ENCODE measurements at places on chromosomes 12 and 14.

- H3K4me3 ChIP-seq: no peak overlapping the region
- H3K27me3 ChIP-seq: no peaks in the 10 kb centered on the region
- no peaks in the 10 kb centered on the region for H3K36me3 ChIP-seq
- no peak for DNase-seq
- peaks cover 5% of the 10 kb centered on the region for H3K4me1 ChIP-seq
- H3K27ac ChIP-seq: no peak overlapping the region
Observed at GRCh38 chr12:24839268-24839791, 109.6 kb downstream of the BCAT1 start.

- no peaks in the 10 kb centered on the region for H3K36me3 ChIP-seq
- H3K27ac ChIP-seq: no peak overlapping the region
- no peaks in the 10 kb centered on the region for H3K4me1 ChIP-seq
- H3K4me3 ChIP-seq: no peak overlapping the region
Observed at GRCh38 chr14:88095791-88096190, 90.9 kb downstream of the GPR65 start.

GRCh38 chr12:74945771-74946198, 263.9 kb downstream of the KCNC2 start:
- H3K27me3 ChIP-seq: no peaks in the 10 kb centered on the region
- H3K4me1 ChIP-seq: peaks cover 9% of the 10 kb centered on the region
- no peak overlapping the region for H3K4me3 ChIP-seq
- no peak overlapping the region for H3K27ac ChIP-seq
- DNase-seq: no peak

- H3K27me3 ChIP-seq: no peaks in the 10 kb centered on the region
- H3K4me1 ChIP-seq: no peaks in the 10 kb centered on the region
- no peaks in the 10 kb centered on the region for H3K36me3 ChIP-seq
- H3K27ac ChIP-seq: no peak overlapping the region
- DNase-seq: no peak
- H3K4me3 ChIP-seq: no peak overlapping the region
Observed at GRCh38 chr14:60532442-60532841, 23.5 kb downstream of the SIX6 start.

DNA sequence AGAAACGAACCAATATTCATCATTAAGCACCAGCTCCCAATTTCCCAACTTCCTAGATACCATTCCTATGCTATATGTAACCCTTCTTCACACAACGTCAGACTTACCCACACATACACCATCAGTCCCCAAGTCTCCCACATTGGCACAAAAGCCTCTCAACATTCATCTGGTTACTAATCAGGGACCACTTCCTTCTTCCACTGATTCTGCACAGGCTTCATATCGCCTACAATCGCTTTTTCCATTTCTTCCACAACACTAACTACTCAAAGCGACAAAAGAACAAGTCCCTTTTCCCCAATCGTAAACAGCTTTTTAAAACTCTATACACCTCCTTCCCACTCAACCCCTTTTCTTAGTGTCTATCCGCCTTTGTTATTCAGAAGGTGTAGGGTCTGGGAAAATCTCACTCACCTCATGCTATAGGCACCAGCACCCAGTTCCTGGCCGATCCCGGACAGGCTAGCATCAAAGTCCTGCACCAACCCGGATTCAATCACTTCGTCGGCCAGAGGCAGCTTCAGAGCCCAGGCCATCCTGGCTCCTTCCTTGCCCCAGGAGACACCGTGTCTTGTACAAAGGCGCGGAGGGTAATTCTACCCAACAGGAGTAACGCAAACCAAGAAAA, 936 bp downstream of the TFCP2 start:
- peak overlapping the region; percentile 79 for H3K4me3 ChIP-seq
- no peaks in the 10 kb centered on the region for H3K36me3 ChIP-seq
- no peaks in the 10 kb centered on the region for H3K27me3 ChIP-seq
- H3K27ac ChIP-seq: peak overlapping the region; percentile 91
- no peak for DNase-seq

DNA sequence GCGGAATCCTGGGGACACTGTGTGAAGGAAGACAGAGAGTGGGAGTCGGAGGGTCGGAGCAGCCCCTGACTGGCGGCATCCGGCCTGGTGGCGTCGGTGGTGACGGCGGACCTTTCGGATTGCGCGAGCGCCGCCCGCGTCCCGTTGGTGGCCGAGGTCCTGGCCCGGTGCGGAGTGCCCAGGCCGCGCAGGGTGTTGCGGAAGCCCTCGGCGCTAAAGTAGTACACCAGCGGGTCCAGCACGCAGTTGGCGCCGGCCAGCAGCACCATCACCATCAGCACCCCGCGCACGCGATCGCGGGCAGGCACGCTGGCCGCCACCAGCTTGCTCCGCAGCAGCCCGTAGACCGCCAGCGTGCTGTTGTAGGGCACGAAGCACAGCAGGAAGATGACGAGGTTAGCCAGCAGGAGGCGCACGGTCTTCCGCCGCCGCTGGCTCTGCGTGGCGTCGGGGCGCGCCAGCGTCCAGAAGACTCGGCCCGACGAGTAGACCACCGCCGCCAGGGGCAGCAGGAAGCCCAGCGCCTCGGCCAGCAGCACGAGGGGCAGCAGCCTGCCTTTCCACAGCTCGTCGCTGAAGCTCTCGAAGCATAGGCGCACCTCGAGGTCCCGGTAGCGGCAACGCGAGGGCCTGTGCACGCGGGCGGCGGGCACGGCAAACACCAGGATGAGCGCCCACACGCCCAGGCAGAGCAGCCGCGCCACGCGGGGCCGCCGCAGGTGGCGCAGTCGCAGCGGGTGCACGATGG, 13.1 kb upstream of the CHD4 start:
- no peaks in the 10 kb centered on the region for H3K27me3 ChIP-seq
- H3K36me3 ChIP-seq: peaks cover 14% of the 10 kb centered on the region
- H3K4me1 ChIP-seq: peaks cover 20% of the 10 kb centered on the region
- no peak overlapping the region for H3K4me3 ChIP-seq

DNA sequence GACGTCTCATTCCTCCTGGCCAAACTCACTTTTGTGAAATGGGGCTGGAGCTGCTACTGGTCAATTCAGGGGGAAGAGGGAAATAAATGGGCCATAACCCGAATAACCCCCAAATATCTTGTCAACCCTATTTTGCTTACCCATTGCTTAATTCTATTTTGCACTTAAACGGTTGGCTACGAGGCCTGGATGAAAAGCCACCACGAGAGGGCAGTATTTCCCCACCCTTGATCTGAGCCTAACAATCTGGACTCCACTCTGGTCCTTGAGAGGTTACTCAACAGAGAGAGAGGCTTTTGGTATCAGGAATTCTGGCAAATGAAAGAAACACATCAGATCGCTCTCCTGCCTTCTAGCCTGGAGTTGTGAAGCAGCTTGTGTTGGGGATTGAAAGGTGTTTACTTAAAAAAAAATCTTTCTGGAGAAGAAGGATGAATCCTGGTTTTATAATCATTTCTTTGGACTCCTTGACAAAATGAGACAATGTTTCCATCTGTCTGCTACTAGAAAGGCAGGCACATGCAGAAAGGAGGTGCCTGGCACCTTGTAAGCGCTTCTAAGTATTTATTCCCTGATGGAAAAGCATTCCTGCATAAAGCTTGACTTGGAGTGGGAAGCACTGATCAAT, 22.4 kb upstream of the FBXO21 start:
- peak; percentile 38 for DNase-seq
- no peak overlapping the region for H3K4me3 ChIP-seq
- H3K4me1 ChIP-seq: no peaks in the 10 kb centered on the region

DNA sequence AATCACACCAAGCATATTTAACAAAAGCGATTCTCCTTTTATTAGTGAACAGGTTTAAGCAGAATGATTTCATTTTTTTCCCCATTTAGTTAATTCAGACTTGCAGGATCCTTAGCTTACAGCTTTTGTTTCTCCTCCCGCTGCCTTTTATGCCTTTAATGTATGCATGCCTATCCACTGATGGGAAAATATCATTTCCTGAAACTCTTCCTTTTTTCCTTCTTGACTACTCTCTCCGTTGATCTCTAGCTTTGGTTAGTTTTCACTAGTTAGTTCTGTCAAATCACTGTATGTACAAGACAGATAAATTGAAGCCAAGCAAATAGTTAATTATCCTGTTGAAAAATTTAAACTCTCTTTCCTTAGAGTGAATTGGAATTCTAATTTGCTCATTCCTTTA, 26.3 kb downstream of the NKX2-1 start:
- no peak overlapping the region for H3K27ac ChIP-seq
- H3K27me3 ChIP-seq: peaks cover 5% of the 10 kb centered on the region
- no peaks in the 10 kb centered on the region for H3K36me3 ChIP-seq
- no peak for DNase-seq
- H3K4me1 ChIP-seq: no peaks in the 10 kb centered on the region
- no peak overlapping the region for H3K4me3 ChIP-seq

- DNase-seq: no peak
- H3K36me3 ChIP-seq: no peaks in the 10 kb centered on the region
- peaks cover 9% of the 10 kb centered on the region for H3K27me3 ChIP-seq
- no peaks in the 10 kb centered on the region for H3K4me1 ChIP-seq
- no peak overlapping the region for H3K4me3 ChIP-seq
Observed at GRCh38 chr12:2456813-2457186, 338.0 kb upstream of the FKBP4 start.

DNA sequence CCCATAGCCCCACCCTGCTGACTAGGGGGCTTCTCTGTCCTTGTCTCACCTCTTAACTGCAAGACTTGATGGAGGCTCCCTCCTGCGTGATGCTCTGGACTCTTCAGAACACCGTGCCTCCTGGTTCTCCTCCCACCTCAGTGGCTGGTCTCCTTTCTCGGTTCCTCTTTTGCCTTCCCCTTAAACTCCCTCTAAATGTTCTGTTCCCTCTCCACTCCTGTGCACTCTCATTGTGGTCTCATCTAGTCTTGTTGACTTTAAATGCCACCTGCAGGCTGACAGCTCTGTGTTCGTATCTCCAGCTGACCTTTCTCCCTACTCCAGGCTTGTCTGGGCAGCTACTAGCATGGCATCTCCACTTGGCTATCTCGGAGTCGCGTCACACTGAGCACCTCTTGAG, 28.3 kb downstream of the DYNC1H1 start:
- H3K36me3 ChIP-seq: peaks cover 23% of the 10 kb centered on the region
- no peak for DNase-seq
- no peak overlapping the region for H3K27ac ChIP-seq
- H3K4me3 ChIP-seq: no peak overlapping the region
- no peaks in the 10 kb centered on the region for H3K27me3 ChIP-seq
- no peaks in the 10 kb centered on the region for H3K4me1 ChIP-seq

- DNase-seq: no peak
- no peaks in the 10 kb centered on the region for H3K36me3 ChIP-seq
- peaks cover 33% of the 10 kb centered on the region for H3K4me1 ChIP-seq
- no peak overlapping the region for H3K27ac ChIP-seq
- no peak overlapping the region for H3K4me3 ChIP-seq
- H3K27me3 ChIP-seq: peaks cover 2% of the 10 kb centered on the region
Observed at GRCh38 chr12:113097716-113098440, 37.7 kb downstream of the RASAL1 start.

DNA sequence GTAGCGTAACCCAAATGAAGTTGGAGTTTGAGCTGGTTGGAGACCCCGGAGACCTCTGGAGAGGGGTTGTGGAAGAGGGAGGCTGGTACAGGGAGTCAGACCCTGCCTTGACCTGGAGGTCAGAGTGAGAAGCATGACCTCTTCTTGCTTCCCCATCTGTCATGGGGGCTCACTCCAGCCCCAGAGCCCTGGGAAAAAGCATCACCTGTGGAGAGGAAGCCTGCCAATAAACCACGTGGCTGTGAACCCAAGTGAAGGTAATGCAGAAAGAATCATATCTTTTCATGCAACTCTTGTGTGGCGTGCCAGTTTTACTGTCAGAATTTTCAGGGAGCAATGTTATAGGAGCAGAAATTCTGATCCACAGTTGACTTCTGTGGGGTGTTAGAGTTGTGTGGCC, 178.5 kb upstream of the PRICKLE1 start:
- no peak overlapping the region for H3K4me3 ChIP-seq
- no peaks in the 10 kb centered on the region for H3K4me1 ChIP-seq
- DNase-seq: no peak
- H3K27ac ChIP-seq: no peak overlapping the region

GRCh38 chr14:49703965-49704364, 11.0 kb downstream of the KLHDC1 start:
- H3K4me1 ChIP-seq: no peaks in the 10 kb centered on the region
- DNase-seq: no peak
- no peak overlapping the region for H3K27ac ChIP-seq
- H3K36me3 ChIP-seq: no peaks in the 10 kb centered on the region
- H3K4me3 ChIP-seq: no peak overlapping the region

GRCh38 chr12:30361145-30361544, 334.5 kb downstream of the IPO8 start:
- no peak overlapping the region for H3K4me3 ChIP-seq
- no peak overlapping the region for H3K27ac ChIP-seq
- H3K36me3 ChIP-seq: no peaks in the 10 kb centered on the region
- H3K27me3 ChIP-seq: no peaks in the 10 kb centered on the region
- H3K4me1 ChIP-seq: no peaks in the 10 kb centered on the region

DNA sequence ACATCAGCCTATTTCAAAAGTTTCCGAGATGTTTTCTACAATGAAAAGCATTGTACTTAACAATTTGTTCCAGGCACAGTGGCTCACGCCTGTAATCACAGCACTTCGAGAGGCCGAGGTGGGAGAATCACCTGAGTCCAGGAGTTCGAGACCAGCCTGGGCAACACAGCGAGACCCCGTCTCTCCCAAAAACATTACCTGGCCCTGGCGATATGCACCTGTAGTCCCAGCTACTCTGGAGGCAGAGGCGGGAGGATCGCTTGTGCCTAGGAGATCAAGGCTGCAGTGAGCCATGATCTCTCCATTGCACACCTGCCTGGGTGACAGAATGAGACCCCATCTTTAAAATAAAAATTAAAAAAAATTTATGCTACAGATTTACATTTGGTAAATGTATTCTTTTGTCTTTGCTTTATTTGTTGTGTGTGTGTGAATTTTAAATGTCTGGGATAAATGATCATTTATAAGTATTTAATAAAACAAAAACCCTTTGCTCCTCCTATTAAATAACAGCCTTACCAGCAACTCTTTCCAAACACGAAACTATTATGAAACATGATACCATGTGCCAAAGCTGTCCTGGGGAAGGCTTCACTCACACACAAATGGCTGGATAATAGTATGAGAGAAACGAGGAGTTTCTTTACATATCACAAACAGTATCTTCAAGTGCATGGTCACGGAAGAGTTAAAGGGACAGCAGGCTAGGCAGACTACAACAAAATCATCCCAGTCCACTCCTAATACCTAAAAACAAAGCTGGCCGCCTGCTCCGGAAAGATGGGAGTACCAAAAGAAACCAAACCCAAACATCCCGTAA, 1.1 kb downstream of the ATXN3 start:
- peak overlapping the region; percentile 47 for H3K27ac ChIP-seq
- no peaks in the 10 kb centered on the region for H3K27me3 ChIP-seq
- no peaks in the 10 kb centered on the region for H3K36me3 ChIP-seq
- peaks cover 14% of the 10 kb centered on the region for H3K4me1 ChIP-seq

- peaks cover 93% of the 10 kb centered on the region for H3K4me1 ChIP-seq
- peak overlapping the region; percentile 56 for H3K4me3 ChIP-seq
- peak; percentile 46 for DNase-seq
- H3K27me3 ChIP-seq: no peaks in the 10 kb centered on the region
- no peaks in the 10 kb centered on the region for H3K36me3 ChIP-seq
- peak overlapping the region; percentile 91 for H3K27ac ChIP-seq
Observed at GRCh38 chr12:64669270-64669842, 59.1 kb downstream of the RASSF3 start.

All from T-cell (primary cell).